CD4-positive, alpha-beta memory T cell (primary cell): ENCODE measurements at places on chromosomes 12 and 14. TPM values are rescaled to one million over a fixed set of nuclear protein-coding genes. Genes with fewer than 3 reads are reported as not detected.

The HELB gene
- total RNA-seq = 64.9 TPM

The KRT78 gene
- total RNA-seq = not detected

The LAG3 gene
- 2.4 TPM for total RNA-seq

The RNASE1 gene
- 4.9 TPM for total RNA-seq

The PTCSC3 gene
- total RNA-seq = not detected

The ASB2 gene
- 29.7 TPM for total RNA-seq

The AQP6 gene
- total RNA-seq = not detected

The DAO gene
- not detected for total RNA-seq

The IGF1 gene
- total RNA-seq = not detected

The AICDA gene
- not detected for total RNA-seq

The WNK1 gene
- 194 TPM for total RNA-seq

The TSHR gene
- total RNA-seq = 0.30 TPM

The ART4 gene
- not detected for total RNA-seq

The ASCL1 gene
- total RNA-seq = not detected

The WDHD1 gene
- total RNA-seq = 4.1 TPM

The IFNG gene
- total RNA-seq = 0.73 TPM

The DNAI7 gene
- total RNA-seq = not detected

The CYP27B1 gene
- 0.64 TPM for total RNA-seq

The ACOT4 gene
- 1.5 TPM for total RNA-seq

The TAS2R9 gene
- not detected for total RNA-seq

The NEMP1 gene
- total RNA-seq = 27.2 TPM

The PIWIL1 gene
- total RNA-seq = not detected

The RPS6KA5 gene
- 42.9 TPM for total RNA-seq

The CPNE6 gene
- total RNA-seq = not detected

The SLC41A2 gene
- total RNA-seq = 3.6 TPM

The KCNJ8 gene
- 0.25 TPM for total RNA-seq

The EIF2S3B gene
- 1.4 TPM for total RNA-seq

The ANO2 gene
- total RNA-seq = not detected

The RPGRIP1 gene
- 0.47 TPM for total RNA-seq

The SNRNP35 gene
- total RNA-seq = 44.0 TPM

The SLC7A8 gene
- 4.1 TPM for total RNA-seq

The BTBD7 gene
- total RNA-seq = 30.3 TPM

The LIN7A gene
- not detected for total RNA-seq

The PLEKHD1 gene
- total RNA-seq = 0.30 TPM

The METTL1 gene
- 10.9 TPM for total RNA-seq

The E2F7 gene
- total RNA-seq = 0.26 TPM

The DCAF11 gene
- 75.8 TPM for total RNA-seq

The OTOGL gene
- not detected for total RNA-seq
